ENCODE measurements at places on chromosomes 6 and 20. TPM values are rescaled to one million over a fixed set of nuclear protein-coding genes. Genes with fewer than 3 reads are reported as not detected.

Gene OLIG3
- not detected for total RNA-seq

Gene HLA-DQA1
- 3.7 TPM for total RNA-seq

Gene TEAD3
- total RNA-seq: 41.1 TPM

Gene ARMC2
- 8.4 TPM for total RNA-seq

DNA sequence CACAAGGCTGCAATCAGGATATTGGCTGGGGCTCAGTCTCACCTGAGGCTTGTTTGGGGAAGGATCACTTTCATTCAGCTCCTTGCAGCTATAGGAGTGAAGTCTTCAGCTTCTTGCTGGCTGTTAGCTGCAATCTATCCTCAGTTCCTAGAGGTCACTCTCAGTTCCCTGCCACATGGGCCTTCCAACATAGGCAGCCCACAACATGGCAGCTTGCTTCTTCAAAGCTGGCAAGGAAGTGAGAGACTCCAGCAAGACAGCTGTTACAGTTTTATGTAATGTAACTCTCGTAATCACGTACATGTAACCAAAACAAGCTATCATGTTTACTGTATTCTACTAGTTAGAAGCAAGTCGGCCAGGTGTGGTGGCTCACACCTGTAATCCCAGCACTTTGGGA lies 226.9 kb downstream of the CDC5L start:
- no peak for DNase-seq

- peak; percentile 86 for DNase-seq
These were observed 34.1 kb upstream of the EZR start for GRCh38 chr6:158853072-158853879.

DNA sequence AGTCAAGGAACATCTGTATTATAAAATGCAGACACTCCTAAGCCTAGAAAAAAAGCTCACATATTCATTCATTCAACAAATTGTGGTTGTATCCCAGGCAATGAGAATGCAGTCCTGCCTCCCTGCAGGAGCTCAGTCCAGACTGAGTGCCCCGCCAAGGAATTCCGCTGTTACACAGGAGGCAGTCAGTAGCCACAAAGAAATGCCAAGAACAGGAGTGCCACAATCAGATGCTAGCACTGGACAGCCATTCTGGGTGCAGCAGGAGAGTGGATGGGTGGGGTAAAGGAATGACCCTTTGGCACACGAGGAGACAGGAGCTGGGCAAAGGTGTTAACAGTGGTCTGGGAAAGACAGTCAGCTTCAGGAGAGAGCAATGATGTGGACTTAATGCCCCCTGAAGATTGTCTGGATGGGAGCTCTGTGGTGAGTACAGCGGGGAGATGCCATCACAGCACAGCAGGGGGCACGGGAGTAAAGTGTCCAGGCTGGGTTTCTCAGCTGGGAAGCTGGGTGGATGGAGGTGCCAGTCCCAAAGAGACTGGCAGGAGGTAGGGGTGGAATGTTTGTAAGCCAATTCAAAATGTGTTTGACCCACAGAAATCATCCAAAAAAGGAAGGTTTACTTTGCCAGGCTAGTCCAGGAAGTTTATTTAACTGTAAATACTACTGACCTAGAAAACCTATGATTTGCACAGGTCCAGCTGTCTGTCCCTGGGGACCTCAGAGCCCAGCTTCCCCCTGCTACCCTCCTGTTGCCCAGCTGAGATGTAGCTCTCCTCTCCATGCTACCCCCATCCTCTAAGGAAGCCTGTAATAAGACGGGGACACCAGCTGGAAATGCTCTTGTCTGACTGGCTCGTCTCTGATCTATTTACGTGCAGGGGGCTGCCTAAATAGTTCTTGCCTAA lies 84.1 kb downstream of the SLC23A2 start:
- no peak for DNase-seq

GRCh38 chr20:1265916-1266166 lies 253 bp upstream of the SNPH start:
- no peak for DNase-seq

DNA sequence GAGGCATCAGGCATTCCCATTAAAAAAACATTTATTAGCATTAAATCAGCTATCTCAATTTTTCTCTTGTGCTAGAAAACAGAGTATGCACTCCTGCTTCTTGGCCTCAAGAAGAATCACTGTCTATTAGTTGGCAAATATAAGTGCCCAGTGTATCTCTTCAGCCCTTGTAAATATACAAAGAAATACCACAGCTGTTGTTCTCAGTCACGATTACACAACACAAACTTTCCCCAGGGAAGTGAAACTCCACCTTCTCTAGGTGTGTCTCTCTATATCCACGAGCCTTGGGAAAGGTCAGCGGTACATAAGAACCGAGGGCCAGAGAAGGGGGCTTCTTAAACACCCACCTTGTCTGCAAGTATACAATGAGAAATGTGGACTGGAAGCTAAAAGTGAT lies 194.7 kb downstream of the PKHD1 start:
- DNase-seq: no peak

DNA sequence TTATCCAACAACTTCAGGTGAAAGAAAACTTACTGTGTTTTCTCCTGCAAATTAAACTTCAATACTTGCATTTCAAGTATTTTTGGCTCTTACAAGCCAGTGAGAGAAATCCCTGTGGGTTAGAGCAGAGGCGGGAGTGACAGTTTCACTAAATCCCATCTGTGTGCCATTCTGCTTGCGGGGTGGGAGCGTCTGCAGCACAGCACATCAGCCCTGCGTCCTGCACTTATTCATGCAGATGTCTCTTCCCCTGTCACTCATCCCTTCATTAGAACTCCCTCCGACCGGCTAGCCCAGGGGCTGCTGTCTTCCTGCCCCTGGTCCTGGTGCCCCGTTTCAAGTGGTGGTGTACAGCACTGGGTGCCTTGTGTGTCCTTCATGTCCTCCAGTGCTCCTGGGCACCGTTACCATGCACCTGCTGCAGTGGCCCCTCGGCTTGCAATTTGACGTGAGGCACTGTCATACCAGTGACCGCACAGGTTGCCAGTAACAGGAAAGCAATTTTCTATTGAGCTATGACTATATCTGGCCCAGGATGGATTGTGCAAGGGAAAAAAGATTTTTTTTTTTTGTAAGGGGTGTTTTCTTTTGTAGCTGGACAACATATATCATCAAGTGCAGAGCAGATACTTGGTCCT lies 59.4 kb downstream of the INSM1 start:
- DNase-seq: no peak

DNA sequence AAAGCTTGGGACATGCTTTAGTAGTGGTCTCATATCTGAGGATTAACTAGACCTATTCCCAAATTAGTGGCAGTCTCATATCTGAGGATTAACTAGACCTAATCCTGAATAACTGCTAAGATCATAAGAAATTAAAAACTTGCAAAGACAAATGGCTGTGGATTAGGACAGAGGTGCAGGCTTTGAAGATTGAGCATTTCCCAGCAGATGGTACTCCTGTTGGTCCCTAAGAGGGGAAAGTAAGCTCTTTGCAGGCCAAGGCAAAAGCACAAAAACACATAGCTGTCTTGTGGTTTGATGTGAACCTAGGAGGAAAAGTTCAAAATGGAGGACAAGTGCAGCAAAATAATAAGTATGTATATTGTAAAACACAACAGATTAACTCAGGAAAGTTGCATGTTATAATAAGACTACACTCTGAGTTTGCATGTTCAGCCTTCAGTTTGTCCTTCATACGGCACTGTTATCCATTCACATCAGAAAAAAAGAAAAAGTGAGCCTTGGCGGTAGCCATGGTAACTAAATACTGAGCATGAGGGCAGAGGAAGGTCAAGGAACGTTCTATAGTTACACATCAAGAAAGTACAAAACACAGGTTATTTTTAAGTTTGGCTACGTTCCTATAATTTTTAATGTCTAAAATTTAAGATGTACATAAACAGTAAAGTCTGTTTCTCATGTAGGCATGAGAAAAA lies 62.8 kb downstream of the FILIP1 start:
- no peak for DNase-seq

DNA sequence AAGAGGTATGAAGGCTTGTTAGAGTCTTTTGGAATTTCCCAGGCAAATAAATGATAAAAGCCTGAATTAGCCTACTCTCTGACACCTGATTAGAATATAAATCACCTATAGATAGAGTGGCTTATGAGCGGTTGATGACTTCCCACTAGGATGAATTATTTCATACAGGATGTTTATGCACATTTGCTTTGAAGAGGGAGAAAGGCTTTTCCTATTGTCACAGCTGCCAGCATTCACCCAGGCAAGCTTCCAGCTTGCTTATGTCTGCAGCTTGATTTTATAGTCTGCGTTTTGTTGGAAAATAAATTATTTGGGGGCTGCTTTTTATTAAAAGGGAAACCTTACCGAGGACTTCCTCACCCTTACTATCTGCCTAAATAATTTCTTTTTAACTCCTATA lies 51.3 kb upstream of the EIF2S2 start:
- no peak for DNase-seq

DNA sequence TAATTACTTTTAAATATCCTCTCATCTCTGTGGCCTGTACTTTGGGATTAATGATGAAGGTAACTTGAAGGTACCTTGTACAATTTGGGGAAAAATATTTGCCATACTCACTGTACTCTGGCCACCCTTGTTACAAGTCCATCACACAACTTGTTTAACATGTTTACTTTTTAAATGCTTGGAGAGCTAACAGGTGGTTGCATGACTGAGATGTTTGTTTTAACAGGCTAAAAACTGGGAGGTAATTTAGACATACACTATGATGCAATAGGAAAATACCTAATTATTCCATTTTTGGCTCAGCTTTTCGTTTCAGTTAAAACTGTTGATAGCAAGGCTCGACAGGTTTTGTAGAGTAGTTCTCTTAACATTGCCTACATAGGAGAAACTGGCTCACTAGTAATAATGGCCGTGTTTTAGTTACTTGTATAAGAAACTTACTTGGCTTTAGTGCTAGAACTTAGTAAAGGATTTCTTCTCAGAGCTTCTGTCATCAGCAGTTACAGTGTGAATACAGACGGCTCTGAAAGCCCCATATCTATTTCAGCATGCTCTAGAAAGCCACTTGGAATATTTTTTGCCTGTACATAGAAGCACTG lies 489.8 kb upstream of the SOX4 start:
- DNase-seq: peak; percentile 16

- DNase-seq: no peak
These were observed 260.5 kb upstream of the MARCKS start for GRCh38 chr6:113596387-113597230.

DNA sequence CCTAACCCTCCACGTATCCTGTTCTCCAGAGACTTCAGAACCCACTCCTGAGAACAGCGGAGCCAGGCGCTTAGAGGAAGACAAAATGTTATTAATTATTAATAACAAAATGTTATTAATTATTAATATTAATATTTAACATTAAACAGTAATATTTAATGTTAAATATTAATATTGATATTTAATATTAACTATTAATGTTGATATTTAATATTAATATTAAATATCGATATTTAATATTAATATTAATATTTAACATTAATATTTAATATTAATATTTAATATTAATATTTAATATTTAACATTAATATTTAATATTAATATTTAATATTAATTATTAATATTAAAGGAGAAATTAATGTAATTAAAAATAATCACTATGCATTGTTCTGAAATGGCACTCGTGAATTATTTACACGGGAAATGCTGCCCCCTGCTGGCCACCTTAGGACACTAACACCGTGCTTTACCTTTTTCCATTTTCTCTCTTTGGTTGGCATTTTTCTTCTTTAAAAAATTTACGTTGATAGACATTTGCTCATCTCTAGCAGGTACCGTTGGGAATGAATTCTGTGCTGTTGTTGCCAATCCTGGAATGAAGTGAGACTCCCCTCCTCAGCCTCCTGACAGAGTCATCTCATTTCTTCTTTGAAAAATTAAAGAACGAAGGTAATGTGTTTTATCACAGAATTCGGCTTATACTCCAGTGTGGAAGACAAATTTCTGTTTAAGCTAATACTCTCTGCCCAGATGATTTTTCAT lies 7.5 kb upstream of the GGTLC1 start:
- DNase-seq: peak; percentile 43

DNA sequence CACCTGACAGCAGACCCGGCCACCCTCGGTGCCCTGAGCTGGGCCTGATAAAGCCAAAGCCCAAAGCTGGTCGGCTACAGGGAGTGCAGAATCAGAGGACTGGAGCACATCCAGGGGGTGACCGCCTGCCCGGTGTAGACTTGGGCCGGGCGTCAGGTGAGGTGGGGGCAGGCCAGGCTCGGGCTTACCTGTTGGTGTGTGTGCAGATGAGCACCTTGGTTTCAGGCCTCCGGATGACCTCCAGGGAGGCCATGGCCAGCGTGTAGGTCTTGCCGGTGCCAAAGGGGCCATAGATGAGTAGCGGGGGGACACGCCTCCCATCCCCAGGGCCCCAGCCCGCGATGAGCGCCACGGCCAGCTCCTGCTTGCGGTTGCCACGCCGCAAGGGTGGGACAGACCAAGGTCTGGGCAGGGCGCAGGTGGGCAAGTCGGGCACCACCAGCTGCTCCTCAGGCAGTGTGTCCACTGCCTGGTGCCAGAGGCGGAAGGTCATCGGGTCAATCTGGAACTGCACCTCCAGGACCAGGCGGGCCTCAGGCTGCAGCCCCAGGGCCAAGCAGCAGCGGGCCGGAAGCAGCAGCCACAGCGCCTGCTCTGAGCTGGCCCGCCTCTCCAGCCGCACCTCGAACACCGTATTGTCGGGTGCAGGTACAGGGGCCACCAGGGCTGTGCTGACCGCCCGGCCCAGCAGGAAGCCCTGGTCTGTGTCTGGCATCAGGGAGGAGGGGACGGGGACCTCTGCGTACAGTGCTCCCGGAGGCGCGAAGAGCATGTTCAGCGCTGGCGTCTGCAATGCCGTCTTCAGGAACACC lies 5.7 kb downstream of the HELZ2 start:
- DNase-seq: no peak

GRCh38 chr20:25315418-25316210 lies 67.7 kb downstream of the PYGB start:
- DNase-seq: no peak

GRCh38 chr6:72894091-72894490 lies 272.2 kb downstream of the KCNQ5 start:
- DNase-seq: no peak

- DNase-seq: no peak
These were observed 25.1 kb downstream of the FRK start for GRCh38 chr6:116035616-116036015.

DNA sequence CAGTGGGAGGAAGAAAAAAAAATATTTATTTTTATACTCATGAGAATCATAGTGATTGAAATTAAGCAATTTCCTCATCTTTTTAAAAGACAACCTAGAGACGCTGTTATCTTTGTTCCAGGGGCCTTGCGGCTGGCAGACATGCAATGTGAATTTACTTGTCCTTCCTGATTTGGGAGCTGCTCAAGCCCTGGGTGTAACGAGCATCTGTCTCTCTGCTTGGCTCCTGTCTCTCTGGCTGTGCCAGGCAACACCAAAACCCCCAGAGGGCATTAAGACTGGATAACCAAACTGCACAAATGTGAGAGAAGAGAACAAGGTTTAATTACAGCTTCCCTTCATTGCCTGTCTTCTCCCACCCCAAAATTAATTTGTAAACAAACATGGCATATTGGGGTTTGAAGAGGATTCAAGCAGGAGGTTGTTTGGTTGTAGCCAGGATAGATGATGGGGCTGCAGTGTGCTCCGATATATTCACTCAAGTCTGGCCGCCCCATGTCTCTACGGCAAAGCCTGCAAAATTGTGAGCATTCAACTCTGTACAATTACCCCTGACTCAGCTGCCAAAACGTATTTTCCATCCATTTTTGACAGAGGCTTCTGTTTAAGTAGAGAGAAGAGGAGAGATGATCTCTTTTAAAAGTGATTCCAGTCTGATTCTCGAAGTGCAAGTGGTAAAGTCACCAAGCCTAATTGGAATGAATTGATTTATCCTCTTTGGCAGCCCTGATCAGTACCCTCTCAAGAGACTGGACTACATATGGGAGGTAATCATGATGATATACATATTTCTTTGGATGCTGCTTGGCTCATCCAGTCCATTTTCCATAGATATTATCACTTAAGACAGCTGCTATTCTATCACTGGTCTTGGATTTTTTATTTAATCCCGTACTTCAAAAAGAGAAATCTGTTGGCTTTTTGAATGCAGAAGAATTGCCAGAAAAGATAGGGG lies 170.2 kb downstream of the SLC24A3 start:
- no peak for DNase-seq

Measured in prostate gland (tissue), 2 donors.